ENCODE measurements at places on chromosomes 6 and 20.

DNA sequence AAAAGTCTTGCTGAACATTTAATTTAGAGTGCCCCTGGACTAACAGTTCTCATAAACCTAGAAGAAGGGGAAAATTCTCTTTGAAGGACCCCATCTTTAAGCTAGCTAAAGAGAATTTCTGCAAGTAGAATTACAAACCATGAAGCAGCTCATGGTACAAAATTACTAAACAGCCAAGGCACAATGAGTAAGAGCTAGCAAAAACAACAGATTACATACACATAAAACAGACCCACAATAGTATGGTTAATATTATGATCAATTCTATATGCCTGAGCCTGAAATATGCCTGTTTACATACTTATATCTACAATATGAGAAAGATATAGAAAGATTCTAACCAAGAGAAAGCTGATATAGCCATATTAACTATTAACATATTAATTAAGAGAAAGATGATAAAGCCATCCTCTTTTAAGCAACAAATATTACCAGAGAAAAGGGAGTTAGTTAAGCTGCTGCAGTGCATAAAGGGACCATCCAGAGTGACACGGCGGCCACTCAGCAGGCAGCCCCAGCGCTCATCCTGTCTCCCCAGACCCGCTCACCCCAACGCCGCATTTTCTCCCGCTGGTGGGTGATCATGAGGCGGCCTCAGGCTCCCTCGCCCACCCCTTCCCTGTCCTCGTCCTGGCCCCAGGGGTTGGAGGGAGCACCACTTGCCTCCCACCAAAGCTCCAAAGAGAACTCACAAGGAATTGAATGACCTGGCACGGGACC, 98.4 kb upstream of the CARMIL1 start:
- DNase-seq = no peak

DNA sequence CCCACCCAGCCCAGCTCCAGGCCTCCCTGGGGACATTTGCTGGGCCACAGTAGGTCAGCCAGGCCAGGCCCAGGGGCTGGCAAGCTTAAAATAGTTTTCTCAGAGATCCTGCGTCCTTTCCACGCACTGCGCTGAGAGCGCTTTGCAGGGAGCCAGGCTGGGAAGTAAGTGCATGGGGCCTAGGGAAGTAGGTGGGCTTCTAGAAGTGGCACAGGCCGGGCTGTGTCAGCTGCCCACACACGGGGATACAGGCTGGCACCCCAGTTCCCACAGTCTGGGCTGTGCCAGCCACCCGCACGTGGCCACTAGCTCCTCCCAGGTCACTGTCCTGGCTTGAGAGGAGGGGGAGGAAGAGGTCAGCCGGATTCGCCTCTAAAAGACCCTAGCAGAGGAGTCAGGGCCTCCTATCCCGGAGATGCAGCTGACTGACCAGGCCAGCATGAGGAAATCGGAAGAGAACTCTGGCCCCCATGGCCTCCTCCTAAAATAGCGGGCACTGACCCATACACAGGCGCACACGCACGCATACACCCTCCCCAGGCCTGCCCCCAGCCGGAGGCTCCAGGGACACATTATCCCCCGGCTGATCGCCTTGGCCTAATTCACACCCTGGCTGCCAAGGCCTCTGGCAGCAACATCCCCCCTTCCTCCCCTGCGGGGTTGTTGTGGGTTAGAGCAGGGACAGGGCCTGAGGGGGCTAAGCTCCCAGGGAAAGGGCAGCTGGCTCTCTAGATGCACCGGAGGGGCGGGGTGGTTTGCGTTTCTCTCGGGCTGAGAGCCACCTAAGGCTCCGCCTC, 5.4 kb downstream of the SLCO4A1 start:
- DNase-seq = no peak

DNA sequence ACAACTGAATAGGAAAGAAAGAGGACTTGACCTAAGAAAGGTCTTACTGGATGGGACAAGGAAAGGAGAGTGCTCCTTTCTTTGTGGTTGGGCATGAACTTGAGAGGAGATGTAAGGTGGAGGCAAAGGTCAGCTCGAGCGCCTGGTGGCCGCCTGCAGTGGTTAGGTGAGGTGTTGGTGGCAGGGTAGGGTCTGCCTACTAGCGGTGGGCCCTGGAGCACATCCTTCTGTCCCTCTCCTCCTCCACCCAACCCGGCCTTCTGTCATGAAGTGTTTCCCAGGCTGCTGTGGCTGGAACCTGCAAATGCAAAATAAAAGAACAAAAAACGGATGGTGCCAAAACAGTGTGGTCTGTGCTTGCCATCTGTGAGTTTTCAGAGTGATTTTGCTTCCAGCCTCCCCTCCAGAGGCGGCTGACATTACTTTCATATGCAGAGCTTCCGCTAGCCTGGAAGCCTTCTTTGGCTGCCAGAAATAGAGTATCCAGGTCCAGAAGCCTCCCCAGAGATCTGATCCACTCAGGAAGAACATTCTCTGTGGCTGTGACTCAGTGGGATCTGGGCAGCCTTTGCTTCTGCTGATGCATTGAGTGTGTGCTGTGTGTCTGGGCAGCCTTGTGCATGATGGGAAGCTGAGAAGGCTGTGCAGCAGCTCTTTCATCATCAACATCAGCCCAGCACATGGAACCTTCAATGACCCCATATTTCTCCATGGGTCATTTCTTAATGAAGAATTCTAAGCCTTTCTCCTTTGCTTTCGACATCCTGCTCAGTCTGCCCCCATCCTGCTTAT, 79.8 kb upstream of the FAM184A start:
- DNase-seq = no peak

GRCh38 chr6:168102315-168102985, 23.4 kb upstream of the FRMD1 start:
- DNase-seq = no peak

DNA sequence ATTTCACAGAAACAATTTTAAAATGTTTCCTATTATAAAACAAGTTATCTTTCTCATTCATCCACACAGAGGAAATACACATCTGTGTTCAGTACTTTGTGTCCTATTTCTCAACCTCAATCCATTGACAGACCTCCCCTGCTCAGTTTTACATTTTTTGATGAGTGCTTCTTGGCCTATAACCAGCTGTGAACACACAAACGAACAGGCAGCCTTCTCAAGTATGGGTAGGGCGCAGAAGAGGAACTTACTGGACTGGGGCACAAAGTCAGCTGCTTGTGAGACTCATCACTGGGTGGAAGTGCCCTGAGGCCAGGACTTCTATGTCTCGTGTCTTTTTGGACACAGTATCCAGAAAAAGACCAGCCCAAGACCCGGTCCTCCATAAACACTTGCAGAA, 2.8 kb downstream of the RPS6KA2 start:
- DNase-seq = no peak

GRCh38 chr6:14796974-14797762, 448.7 kb upstream of the JARID2 start:
- no peak for DNase-seq

GRCh38 chr6:142893088-142893487, 51.9 kb downstream of the HIVEP2 start:
- DNase-seq = no peak

DNA sequence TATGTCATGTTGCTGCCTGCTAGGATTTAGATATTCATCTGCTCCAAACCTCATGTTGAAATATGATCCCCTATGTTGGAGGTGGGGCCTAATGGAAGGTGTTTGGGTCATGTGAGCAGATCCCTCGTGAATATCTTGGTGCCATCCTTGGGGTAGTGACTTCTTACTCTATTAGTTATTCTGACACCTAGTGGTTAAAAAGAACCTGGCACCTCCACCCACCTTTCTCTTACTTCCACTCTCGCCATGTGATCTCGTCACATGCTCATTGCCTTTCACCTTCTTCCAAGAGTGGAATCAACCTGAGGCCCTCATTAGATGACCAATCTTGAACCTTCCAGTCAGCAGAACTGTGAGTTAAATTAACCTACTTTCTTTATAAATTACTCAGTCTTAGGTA, 549.4 kb upstream of the SYNCRIP start:
- DNase-seq = no peak

- DNase-seq = no peak
These were observed 2.4 kb downstream of the KIF13A start for GRCh38 chr6:17984812-17985670.

GRCh38 chr6:47202644-47203205, 107.0 kb downstream of the TNFRSF21 start:
- no peak for DNase-seq

DNA sequence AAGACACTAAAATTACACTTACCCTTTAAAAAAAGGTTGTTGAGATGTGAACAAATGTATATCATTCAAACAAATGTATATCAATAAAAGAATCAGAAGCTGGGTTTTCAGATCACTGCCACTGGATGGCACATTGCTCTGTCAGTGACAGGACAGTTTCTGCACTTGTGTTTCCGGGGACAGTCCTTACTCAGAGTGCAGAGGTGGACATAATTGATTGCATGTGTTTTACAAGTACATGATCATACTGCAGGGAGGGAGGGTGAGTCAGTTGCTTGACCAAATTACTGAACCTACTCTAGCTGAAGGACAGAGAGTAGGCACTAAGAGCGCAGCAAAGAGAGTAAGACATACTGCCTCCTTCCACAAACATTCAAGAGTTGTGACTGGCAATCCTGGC, 302.3 kb downstream of the TENT5A start:
- DNase-seq = no peak

GRCh38 chr6:26142026-26142425, 54.8 kb downstream of the HFE start:
- DNase-seq = no peak

- DNase-seq = no peak
These were observed 687.4 kb downstream of the EPM2A start for GRCh38 chr6:145047891-145048290.

DNA sequence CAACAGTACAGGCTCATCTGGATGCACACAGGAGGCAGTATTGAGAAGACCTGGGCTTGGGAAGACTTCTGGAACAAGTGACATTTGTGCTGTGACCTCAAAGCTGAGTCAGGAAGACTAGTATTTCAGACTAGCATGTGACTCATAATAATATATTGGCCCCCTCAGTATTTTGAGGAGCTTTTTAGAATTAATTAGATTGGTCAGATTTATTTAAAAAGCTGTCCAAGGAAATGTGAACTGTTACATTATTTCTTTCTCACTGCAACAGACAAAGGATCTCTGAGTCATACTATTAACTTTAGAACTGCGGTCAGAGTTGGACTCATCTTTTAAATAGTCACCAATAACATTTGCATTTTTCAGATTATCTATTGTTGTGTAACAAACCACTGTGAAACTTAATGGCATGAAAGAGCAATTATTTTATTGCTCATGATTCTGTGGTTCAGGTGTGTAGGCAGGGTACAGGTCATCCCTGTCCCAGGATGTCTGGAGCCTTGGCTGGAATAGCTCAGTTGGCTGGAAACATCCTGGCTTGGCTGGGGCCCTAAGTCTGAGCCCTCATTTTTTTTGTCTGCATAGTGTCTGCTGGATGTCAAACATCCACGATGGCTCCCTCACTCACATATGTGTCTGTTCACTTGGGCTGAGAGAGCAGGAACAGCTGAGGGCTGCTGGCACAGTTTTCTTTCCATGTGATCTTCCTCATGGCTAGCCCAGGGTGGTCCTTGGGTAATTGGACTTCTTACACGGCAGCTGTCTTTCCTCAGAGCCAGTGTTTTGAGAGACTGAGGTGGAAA, 46.9 kb downstream of the MAP3K4 start:
- no peak for DNase-seq

DNA sequence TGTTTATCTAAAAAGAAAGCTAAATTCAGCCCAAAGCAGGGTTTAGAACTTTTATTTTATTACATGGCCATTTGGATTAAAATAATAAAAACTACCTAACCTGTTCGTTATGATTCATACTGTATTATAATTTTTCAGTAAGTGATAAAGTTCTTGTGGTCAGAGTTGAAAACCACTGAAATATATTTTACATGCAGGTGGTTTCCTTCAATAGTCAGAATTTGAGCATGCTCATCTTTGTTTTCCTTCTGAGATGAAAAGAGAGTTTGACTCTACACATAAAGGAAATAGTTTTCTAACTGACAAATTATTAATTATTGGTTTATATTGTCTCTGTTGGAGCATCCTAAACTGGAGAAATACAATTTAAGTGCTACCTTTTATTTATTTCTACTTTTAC, 114.0 kb upstream of the FKBP1C start:
- DNase-seq = no peak

GRCh38 chr6:142357879-142358278, 56.1 kb downstream of the ADGRG6 start:
- no peak for DNase-seq

DNA sequence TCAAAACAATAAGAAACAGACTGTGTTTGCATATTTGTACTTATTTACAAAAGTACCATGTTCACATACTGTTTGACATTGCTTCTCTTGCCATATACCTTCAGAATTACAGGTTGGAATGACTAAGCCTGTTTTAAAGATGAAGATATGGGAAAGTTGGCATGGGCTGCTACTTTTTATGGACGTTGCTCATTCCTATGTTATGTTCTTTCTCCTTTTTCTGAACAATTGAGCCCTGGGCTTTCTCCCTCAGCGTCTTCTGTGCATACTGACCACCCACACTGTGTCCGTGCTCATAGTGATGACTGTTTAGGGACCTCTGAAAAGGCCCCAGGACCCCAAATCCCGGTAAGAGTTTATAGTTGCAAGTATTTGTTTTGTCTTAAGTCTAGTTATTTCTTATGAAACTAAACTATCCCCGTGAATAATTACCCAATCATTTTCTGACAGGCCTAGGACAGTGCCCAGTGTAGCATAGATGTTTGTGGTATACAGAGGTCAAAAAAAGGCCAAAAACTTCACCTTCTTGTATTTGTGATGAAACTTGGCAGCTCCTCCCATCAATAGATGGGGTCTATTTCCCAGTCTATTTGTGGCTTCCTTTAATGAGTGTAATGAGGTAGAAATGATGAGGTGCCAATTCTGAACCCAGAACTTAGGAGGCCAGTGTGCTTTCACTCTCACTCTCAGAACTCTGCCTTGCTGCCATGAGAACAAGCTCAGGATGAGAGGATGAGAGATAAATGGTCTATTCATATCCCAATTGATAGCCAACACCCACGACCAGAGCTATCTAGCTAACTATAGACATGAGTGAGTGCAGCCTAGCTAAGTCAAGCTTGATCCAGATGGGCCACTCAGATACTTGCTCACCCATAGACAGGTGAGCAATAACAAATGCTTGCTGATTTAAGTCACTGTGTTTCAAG, 40.9 kb downstream of the GSTA4 start:
- no peak for DNase-seq

GRCh38 chr6:127514179-127514772, 4.9 kb downstream of the MTCL3 start:
- DNase-seq = no peak

GRCh38 chr6:50543666-50544065, 169.7 kb upstream of the TFAP2D start:
- no peak for DNase-seq

- DNase-seq = no peak
These were observed 48.4 kb downstream of the MAFB start for GRCh38 chr20:40640667-40641066.

Data from CD4-positive, alpha-beta T cell treated with Interleukin-6 at 100 ng/mL for 8 hours (primary cell).